ENCODE measurements at places on chromosomes 5 and 9.

GRCh38 chr9:4042991-4043390 lies 256.9 kb downstream of the GLIS3 start:
- no peak for DNase-seq

GRCh38 chr5:140327589-140327988 lies 18.8 kb downstream of the HBEGF start:
- peak; percentile 31 for DNase-seq

DNA sequence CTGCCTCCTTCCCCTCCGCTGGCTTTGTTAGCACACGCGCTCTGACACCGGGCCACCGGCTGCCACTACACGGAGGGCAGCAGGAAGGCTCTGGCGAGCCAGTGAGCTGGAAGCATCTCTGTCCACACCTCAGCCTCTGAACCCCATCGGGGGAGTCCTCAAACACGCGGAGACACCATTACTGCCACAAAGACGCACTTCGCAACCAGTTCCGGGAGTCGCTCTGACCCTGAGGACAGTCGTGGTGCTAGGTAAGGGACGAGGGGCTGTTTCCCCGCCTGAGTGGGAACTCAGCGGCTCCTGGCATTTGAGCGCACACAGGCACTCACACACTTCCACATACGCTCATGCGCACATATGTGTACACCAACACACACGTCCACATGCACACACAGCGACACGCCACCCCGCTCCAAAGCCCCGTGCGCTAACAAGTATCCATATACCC lies 160.0 kb downstream of the C9orf152 start:
- DNase-seq, result no peak

- no peak for DNase-seq
Observed at GRCh38 chr5:157993986-157994691, 135.2 kb upstream of the CLINT1 start.

All from NCI-H1436 (cell line).